Kidney (tissue), 22 donors: ENCODE measurements at places on chromosomes 3 and 15. TPM values are rescaled to one million over a fixed set of nuclear protein-coding genes. Genes with fewer than 3 reads are reported as not detected.

DNA sequence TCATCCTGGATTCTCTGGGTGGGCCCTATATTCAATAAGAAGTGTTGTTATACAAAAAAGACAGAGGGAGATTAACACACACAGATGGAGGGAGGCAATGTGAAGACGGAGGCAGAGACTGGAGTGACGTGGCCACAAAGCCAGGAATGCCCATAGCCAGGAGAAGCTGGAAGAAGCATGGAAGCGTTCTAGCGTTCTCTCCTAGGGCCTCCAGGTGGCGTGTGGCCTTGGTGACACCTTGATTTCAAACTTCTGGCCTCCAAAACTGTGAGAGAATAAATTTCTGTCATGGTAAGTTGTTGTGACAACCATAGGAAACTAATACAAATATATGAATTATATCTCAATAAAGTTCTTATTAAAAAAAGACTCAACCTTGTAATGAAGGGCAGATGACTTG, 21.3 kb downstream of the THBS1 start:
- no peaks in the 10 kb centered on the region for H3K36me3 ChIP-seq
- no peaks in the 10 kb centered on the region for H3K27me3 ChIP-seq
- no peak for DNase-seq
- H3K4me1 ChIP-seq: no peaks in the 10 kb centered on the region
- no peak overlapping the region for H3K27ac ChIP-seq

The FBN1 gene
- total RNA-seq: 30.8 TPM

DNA sequence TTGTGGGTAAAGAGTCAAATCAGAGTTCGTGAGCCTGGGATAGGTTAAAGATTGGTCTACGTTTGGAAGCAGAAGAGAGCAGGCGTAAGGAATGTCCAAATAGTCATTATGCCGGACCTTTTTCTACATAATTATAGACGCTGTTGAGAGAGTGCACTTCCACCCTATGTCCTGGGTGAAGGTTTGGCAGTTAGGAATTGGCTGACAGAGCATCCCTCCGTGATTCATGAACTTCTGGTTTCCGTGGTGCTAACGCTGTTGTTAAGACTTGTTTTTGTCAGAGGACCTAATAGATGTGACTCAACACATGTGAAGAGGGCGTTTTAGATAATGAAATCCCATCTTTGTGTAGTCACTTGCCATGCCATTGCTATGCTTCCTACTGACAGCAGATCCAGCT, 1.1 kb downstream of the EAF1 start:
- no peaks in the 10 kb centered on the region for H3K27me3 ChIP-seq
- peaks cover 7% of the 10 kb centered on the region for H3K36me3 ChIP-seq
- H3K27ac ChIP-seq: no peak overlapping the region

The FBLN2 gene
- 43.4 TPM for total RNA-seq

GRCh38 chr3:139523166-139523565, 16.4 kb downstream of the RBP1 start:
- no peak overlapping the region for H3K27ac ChIP-seq
- no peaks in the 10 kb centered on the region for H3K36me3 ChIP-seq
- no peaks in the 10 kb centered on the region for H3K4me1 ChIP-seq

GRCh38 chr3:106588739-106589138, 719.9 kb upstream of the CBLB start:
- H3K27me3 ChIP-seq: no peaks in the 10 kb centered on the region
- H3K4me3 ChIP-seq: no peak overlapping the region
- no peak overlapping the region for H3K27ac ChIP-seq
- H3K36me3 ChIP-seq: no peaks in the 10 kb centered on the region
- no peak for DNase-seq

- no peaks in the 10 kb centered on the region for H3K36me3 ChIP-seq
- H3K4me1 ChIP-seq: no peaks in the 10 kb centered on the region
- H3K27me3 ChIP-seq: no peaks in the 10 kb centered on the region
- no peak overlapping the region for H3K27ac ChIP-seq
Observed at GRCh38 chr3:85255949-85256348, 297.2 kb downstream of the CADM2 start.

GRCh38 chr3:63390710-63391230, 112.7 kb downstream of the SYNPR start:
- H3K27ac ChIP-seq: no peak overlapping the region
- no peak overlapping the region for H3K4me3 ChIP-seq
- H3K4me1 ChIP-seq: no peaks in the 10 kb centered on the region
- DNase-seq: no peak
- no peaks in the 10 kb centered on the region for H3K27me3 ChIP-seq

DNA sequence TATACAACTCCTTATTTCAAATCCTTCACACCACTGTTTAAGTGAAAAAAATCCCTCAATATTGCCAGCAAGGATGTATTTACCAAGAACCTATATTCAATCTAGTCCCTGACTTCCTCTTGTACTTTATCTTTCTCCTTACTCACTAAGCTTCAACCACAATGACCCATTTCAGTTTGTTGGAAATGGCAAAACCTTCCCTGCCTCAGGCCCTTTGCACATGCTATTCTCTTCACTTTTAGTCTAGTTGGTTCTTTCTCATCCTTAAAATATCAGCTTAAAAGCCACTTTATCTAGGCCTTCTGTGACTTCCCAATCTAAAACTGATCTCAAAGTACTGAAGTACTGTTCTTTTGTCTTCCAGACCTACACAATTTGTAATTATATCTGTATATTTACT, 81.3 kb upstream of the ACTC1 start:
- H3K4me1 ChIP-seq: no peaks in the 10 kb centered on the region
- no peak overlapping the region for H3K27ac ChIP-seq
- H3K36me3 ChIP-seq: peaks cover 5% of the 10 kb centered on the region
- no peaks in the 10 kb centered on the region for H3K27me3 ChIP-seq

- no peaks in the 10 kb centered on the region for H3K27me3 ChIP-seq
- H3K36me3 ChIP-seq: no peaks in the 10 kb centered on the region
- H3K4me3 ChIP-seq: no peak overlapping the region
- no peak overlapping the region for H3K27ac ChIP-seq
Observed at GRCh38 chr15:80233581-80233980, 18.4 kb downstream of the CTXND1 start.

The ACAN gene
- total RNA-seq: 10.3 TPM

GRCh38 chr15:55398243-55398642, 9.9 kb downstream of the CCPG1 start:
- DNase-seq: no peak
- no peaks in the 10 kb centered on the region for H3K4me1 ChIP-seq
- no peak overlapping the region for H3K4me3 ChIP-seq
- H3K36me3 ChIP-seq: no peaks in the 10 kb centered on the region
